ENCODE measurements at places on chromosomes 4 and X.

DNA sequence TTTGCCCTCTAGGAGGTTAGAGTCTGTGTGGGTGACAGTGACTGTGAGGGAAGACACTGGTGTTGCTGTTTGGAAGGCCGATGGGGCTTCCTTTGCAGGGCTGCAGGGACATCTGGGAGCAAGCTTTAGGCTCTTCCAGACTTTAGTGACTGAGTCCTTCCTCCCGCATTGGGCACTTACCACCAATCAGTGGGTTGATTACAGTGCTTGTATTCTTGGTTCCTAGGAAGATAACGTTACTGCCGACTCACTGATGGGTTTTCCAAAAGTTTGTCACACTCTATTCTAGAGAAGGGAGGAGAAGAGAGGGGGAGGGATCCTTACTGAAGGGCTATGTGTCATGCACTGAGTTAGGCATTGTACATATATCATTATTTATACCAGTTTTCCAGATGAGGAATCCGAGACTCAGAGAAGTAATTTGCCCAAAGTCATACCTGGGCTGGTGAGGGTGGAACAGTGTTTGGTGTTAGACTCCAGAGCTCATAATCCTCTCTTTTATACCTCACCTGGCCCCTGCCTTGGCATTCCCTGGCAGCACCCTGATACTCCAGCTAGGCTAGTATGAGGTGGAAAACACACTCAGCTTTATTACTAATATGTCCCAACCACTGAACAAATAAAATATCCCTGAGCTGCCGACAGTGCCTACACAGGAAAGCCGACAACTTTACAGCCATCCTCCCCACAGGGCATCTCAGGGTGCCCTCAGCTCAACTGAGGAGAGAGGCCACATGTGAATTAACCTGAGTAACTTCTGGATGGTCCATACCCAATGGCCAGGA lies 3.8 kb downstream of the CHST7 start:
- peak; percentile 58 for DNase-seq

- DNase-seq = peak; percentile 63
These were observed 28.1 kb downstream of the SLC16A2 start for GRCh38 chrX:74449322-74449936.

- DNase-seq = no peak
These were observed 9.9 kb upstream of the PITX2 start for GRCh38 chr4:110632506-110633357.

DNA sequence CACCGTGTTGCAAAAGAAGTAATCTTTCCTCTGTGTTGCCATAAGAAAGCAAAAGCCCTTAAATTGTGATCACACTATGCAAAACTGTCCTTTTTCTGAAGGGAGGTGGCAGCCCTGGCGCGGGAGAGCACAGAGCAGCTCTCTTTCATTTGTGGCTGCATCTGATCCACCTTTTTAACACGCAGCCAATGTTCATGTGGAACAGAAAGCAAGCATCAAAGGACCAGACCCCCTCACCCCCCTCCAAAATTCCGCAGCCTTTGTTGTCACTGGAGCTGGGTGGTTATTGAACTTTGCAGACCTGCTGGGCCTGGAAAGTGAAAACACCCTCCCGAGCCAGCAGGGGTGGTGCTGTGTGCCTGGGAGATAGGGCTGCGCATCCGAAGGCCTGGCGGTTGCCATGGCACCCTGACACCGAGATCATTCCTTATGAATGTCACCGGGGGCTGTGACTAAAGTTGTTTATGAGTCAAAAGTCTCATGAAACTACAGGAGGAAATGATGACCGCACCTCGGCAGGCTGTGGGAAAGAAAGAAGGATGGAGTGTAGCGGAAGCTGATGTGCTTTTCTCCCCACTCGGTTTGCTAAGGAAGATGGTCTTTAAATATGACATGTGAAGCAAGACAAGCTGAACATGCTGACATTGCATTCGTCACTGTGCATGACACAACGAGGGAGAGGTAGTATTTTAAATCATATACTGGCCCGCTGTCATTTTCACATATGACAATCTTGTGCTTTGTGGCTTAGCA lies 367.4 kb downstream of the UNC5C start:
- no peak for DNase-seq

GRCh38 chr4:40130401-40131036 lies 66.3 kb upstream of the RHOH start:
- no peak for DNase-seq

Data from bronchial epithelial cell (primary cell).